Fibroblast of lung (primary cell): ENCODE measurements at places on chromosomes 1 and 21.

DNA sequence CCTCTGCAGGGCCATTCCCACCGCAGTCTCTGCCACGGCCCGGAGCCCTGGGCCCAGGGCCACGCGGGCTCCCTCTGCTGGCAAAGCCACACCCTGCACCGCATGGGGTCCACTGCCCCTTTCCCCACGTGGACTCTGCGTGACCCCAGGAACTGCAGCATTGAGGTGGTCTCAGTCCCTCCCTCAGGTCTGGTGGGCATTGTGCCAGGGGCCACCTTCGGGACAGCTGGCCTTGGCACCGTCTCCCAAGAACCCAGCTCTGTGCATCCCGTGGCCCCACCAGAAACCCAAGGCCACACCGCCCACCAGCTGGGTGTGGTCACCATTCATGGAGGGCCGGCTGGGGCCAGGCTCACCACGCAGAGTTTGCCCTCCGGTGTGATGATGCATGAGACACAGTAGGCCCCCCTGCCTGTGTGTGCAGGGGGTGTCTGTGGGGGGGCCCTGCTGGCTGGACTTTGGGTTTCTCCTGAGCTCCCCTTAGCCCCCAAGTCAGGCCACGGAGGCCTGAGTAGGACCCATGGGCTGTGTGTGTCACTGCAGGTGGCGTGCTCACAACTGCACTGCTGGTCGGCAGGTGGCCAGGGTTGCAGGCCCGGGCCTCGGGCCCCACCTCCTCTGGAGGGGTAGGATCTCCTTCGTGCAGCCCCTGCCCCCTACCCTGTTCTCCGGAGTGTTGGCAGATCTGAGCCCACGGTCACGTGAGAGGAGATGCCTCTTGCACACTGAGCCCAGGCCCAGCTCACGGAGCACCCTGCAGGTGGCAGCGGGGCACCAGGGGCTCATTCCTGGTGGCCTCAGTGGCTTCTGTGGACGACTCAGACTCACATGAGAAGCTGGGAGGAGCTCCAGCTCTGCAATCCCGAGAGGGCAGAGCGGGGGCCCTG lies 5.8 kb downstream of the VWA1 start:
- DNase-seq = peak; percentile 20

DNA sequence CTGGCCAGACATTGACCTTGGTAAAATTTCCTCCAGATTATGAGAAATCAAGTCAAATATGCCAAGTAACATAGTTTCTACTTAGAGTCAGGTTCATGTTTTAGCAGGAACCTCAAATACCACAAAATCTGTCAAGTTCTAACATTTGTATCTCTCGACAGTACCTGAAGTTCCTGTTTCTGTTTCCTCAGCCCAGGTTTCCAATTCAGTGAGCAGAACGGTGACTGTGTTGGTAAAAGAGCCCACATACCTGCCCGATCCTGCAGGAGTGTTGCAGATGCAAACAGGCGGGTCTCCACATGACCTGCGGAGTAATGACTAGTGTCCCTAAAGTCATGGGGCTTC lies 57.9 kb upstream of the LGALS8 start:
- peak; percentile 1 for DNase-seq

DNA sequence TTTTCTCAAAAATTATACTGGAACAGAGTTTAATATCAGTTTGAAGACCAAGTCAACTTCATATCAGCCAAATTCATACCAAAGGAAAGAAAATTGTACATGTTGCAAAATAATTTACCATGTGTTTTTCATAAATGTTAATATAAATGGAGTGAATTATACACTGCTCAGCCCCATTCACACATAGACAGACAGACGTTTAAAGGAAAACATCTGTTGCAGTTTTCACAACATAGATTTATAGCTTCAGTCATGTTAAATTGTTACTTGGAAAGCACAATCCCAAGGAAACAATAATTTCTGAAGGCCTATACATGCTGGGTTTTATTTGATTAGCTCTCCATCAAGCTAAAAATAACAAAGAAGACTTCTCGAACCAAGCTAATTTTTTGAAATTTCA lies 27.8 kb upstream of the HYI start:
- DNase-seq = peak; percentile 62

DNA sequence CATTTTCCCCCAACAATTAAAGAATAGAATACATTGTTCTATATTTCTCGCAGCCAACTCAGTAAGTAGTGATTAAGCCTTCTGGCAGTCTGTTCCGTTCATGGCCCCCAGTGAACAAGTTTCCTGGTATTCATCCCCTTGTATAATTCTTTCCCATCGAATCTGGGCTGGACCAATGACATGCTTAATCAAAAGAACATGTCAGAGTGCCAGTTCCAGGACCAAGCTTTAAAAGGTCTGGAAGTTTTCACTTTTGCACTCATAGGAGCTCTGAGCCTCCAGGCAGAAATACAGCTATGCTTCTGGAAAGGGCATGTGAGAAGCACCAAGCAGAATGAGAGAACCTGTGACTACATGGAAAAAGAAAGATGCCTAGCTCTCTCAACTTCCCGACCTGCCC lies 22.5 kb upstream of the DPYD start:
- peak; percentile 91 for DNase-seq

DNA sequence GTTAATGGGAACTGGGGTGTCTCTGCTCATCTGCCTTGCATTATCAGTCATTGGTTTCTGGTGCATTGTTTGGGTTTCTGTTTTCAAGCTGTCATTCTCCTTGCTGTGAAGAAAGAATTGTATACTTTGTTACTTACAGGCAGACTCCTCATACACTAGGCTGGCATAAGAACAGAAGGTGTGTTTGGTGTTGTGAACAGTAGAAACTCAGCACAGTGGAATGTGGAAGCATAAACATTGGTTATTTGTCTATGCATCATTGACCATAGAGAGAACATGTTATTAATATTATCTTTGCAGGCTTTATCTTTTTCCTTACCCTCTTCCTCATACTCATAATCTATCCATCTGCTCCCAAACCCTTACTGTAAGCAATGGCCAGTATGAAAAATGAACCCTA lies 18.2 kb downstream of the C1orf87 start:
- DNase-seq = peak; percentile 45

- DNase-seq = no peak
These were observed 113.4 kb downstream of the MATN1 start for GRCh38 chr1:30609999-30610345.

DNA sequence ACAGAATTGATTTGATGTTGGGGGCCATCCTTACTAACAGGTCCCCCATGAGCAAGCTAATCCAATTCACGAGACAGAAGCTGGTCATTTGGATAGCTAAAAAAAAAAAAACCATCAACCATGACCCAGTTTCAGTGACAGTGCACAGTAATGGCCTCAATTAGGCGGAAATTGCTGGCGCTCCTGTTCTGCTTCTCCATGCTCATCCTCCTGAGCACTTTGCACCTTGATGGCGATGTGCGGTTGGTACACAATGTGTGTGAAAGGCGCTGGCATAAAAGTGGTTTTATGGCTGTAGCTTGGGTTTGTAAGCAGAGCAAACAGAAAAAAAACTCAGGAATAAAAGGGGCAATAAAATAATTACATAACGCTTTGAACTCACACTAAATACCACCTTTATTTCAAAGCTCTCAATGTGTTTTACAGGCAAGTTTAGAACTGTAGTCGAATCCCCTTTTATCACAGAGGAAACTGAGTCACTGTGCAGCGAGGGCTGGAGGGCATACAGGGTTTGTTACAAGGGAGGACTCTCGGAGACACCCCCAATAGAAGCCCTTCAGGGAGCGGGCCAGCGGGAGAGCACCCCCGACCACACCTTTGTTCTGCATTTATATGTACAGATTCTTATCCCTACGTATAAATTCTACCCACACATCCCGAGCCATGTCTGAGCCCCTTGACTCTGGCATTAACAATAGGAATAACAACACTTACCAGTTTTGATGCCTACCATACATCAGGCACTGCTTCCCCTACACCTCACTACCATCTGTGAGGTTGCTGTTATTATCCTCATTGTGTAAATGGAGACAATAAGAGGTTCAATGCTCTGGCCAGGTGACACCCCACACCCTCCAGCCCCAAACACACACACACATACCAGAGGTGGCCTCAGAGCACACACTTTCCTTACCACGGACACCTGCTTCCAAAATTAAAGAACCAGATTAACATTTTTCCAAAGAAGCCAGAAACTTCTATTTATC lies 213.5 kb upstream of the IRF2BP2 start:
- no peak for DNase-seq

DNA sequence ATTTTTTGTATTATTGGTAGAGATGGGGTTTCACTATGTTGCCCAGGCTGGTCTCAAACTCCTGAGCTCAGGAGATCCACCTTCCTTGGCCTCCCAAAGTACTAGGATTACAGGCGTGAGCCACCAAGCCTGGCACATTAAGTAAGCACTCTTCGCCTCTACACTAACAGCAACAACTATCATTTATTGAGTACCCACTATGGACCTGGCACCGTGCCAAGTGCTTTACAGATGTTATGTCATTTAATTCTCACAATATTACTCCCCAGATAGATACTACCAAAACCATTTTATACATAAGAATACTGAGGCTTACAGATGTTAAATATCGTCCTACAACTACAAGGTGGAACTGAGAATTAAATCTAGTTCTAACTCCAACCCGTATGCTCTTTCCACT lies 50.1 kb downstream of the TUT4 start:
- no peak for DNase-seq

- no peak for DNase-seq
These were observed 184.5 kb downstream of the TGFBR3 start for GRCh38 chr1:91701472-91701869.

DNA sequence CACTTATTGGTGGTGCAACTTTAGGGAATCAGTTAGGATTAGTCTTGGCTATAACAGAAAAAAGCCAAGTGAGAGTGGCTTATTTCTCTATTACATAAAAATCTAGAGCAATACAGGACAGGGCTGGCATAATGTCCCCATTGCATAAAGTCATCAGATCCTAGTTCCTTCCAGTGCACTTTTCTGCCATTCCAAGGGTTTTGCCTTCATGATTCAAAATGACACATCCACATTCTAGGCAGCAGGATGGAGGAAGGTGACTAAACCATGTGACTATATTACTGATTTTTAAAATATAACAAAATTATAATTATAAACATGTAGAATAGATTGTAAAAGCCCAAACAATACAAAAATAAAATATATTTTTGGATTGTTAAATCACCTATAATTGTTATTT lies 18.8 kb downstream of the JUN start:
- DNase-seq = no peak

GRCh38 chr21:41167348-41168342 lies at the start of gene BACE2:
BACE2 (plus strand) TSS chr21:41168160; CDS start chr21:41168264, 104 bp downstream.
- DNase-seq = peak; percentile 75

- DNase-seq = peak; percentile 21
These were observed 335.0 kb upstream of the GREM2 start for GRCh38 chr1:240946926-240947325.

GRCh38 chr1:4602462-4603294 lies 51.7 kb upstream of the AJAP1 start:
- no peak for DNase-seq

GRCh38 chr1:221031458-221032203 lies 152.4 kb downstream of the HLX start:
- DNase-seq = no peak

- DNase-seq = no peak
These were observed 673.3 kb downstream of the BRINP3 start for GRCh38 chr1:189804352-189804751.

- peak; percentile 12 for DNase-seq
These were observed 12.7 kb upstream of the C1orf167 start for GRCh38 chr1:11749203-11749689.

DNA sequence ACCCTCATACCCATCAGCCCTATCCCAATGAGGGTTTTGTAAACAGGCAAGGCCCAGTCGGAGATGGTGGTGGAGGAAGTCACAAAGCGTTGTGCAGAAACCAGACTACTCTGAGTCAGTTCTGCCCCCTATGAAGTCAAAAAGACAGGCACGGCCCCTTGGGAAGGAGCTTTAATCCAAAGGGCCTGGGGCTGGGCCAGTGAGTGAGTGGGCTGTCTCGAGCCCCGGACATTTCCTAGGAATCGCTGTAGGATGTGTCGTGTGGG lies 442 bp upstream of the AHCYL1 start:
- no peak for DNase-seq

- DNase-seq = no peak
These were observed 208.1 kb downstream of the RYR2 start for GRCh38 chr1:237250055-237250454.

DNA sequence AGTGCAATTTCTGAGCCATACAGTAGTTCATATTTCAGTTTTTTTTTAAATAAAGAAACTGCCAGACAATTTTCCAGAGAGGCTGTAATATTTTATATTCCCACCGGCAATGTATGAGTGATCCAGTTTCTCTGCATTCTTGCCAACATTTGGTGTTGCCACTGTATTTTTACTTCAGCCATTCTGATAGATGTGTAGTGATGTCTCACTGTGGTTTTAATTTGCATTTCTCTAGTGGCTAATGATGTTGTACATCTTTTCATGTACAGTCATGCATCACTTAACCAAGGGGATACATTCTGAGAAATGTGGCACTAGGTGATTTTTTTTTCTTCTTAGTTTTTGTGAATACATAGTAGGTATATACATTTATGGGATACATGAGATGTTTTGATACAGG lies 99.6 kb downstream of the CENPF start:
- DNase-seq = no peak

DNA sequence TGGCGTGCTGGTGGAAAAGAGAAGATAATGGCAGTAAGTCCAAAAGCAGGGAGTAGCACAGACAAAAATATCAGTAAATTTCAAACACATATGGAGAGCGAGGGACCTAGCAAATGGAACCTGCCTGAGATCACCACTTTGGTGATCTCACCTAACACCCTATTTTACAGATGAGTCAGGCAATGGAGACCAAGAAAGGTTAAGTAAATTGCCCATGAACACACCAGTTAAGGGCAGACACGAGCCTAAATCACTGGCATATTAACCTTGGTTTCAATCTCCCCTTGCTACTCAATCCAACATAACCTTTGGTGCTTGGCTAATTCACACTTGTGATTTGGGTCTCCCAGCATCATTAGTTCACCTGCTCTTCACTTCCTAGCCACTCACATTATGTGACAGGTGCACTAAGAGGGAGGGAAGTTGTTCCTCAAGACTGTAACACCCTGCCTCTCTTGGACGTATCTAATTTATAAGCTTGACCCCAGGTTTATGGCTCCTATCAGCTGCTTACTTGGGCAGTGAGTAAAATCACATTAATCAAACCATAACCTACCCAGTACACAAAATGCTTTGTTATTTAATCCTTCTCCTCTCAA lies 11.5 kb downstream of the ZNF697 start:
- no peak for DNase-seq

DNA sequence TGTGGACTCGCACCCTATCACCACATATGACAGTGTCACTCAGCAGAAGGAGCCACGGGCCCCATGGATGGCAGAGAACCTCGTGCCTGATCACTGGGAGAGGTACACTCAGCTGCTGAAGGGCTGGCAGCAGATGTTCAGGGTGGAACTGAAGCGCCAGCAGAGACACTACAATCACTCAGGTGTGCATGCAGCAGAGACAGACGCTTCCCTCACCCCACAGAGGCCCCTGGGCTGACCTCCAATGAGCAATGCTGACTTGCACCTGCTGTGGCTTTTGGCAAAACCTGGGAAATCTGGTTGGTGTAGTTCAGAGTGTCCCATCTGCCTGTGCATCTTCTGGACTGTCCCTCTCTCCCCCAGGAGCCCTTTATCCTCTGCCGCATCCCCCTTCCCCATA lies 51.9 kb downstream of the KIAA1614 start:
- DNase-seq = no peak

- DNase-seq = no peak
These were observed 24.1 kb downstream of the FAM163A start for GRCh38 chr1:179767177-179767581.

- DNase-seq = no peak
These were observed 133.5 kb upstream of the SOD1 start for GRCh38 chr21:31526040-31526439.
